ENCODE measurements at places on chromosomes 6 and 20. TPM values are rescaled to one million over a fixed set of nuclear protein-coding genes. Genes with fewer than 3 reads are reported as not detected.

The KATNA1 gene
- 12.3 TPM for total RNA-seq

The PDYN gene
- not detected for total RNA-seq

The C20orf144 gene
- total RNA-seq = 0.08 TPM

The RUNX2 gene
- 1.9 TPM for total RNA-seq

The COL11A2 gene
- 0.51 TPM for total RNA-seq

The LGSN gene
- total RNA-seq = 1.9 TPM

The CDK5RAP1 gene
- 36.1 TPM for total RNA-seq

The OR12D3 gene
- total RNA-seq = not detected

The SYCP2 gene
- total RNA-seq = 0.29 TPM

The TMC2 gene
- total RNA-seq = not detected

The LRFN2 gene
- not detected for total RNA-seq

The LKAAEAR1 gene
- total RNA-seq = 0.84 TPM

The THBD gene
- total RNA-seq = 110 TPM

The GATA5 gene
- 0.45 TPM for total RNA-seq

The APOBEC2 gene
- not detected for total RNA-seq

The RNF114 gene
- total RNA-seq = 50.5 TPM

The PRKN gene
- total RNA-seq = not detected

The ARFGEF3 gene
- 0.63 TPM for total RNA-seq

The C20orf204 gene
- total RNA-seq = 0.29 TPM

The PTK6 gene
- total RNA-seq = 2.0 TPM

The VSX1 gene
- 1.3 TPM for total RNA-seq

The TMEM244 gene
- not detected for total RNA-seq

The MUC21 gene
- total RNA-seq = not detected

The HSPA12B gene
- 0.47 TPM for total RNA-seq
